ENCODE measurements at places on chromosomes 16 and 17.

GRCh38 chr16:3194792-3195191 lies 6.8 kb downstream of the OR1F1 start:
- DNase-seq, result no peak

DNA sequence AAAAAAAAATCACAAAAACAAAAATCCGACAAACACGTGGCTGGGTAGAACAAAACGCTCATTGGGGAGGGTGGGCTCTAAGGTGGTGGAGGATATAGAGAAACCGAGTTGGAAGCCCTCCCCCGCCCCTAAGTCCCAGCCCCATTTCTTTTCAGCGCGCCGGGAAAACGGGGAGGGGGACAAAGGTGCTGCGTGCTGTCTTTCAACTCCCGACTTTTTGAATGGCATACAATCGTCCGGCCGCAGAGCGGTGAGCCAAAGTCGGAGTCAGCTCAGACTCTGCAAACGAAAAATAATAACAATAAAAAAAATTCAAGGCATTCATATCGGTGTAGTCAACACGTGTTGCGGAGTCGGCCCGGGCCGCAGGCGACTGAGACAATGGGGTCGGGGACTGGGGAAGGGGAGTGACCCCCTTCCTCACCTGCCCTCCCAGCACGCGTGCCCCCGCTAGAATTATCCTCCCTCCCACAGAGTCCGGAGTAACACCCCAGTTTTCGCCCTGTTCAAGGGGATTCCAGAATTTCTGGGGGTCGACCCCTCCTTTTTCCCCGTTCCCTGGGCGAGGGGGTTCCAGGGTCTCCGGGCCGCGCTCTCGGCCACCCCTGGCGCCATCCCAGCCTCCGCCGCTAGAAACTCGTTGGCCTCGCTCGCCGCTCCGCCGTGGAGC lies 1.7 kb upstream of the IGF2BP1 start:
- DNase-seq, result no peak

DNA sequence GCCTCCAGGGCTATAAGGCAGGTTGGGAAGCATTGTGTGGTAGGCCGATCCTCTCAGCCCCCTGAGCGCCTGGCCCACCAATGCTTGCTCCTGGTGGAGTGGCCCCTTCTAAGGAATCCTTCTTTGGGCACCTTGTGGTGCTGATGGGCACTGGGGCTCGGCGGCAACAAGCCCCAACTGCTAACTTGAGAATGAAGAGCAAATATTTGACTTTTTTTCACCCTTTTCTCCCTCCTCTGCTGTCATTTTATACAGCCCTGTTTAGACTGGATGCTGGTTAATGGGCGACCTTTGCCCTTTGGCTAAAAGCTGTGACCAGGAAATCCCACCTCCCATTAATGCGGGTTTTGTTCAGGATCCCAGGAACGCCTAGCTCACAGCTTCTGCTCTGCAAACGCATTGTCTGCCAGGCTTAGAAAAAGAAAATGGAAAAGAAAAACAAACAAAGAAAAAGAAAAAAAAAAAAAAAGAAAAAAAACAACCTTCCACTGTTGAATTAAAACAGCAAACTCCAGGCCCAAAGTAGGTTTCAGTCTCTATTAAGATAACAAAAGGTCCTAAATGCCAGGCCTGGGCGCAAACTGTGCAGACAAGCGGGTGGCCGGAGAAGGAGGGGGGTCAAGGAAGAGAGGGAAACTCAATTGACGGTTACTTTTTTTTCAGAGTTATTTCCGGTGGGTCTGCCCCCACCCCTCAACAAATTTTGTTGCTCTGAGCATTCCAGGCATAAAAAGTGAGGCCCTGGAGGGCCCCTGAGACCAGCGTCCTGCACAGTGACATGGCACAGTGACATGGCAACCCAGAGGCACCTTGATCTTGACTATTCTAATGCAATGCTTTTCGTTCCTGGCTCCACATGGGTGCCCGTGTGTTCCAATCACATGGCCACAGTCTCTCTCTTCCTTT lies 301.4 kb downstream of the MAF start:
- no peak for DNase-seq

GRCh38 chr16:47984669-47985068 lies 171.1 kb downstream of the ABCC12 start:
- DNase-seq, result no peak

GRCh38 chr16:80852261-80852872 lies 48.0 kb upstream of the CDYL2 start:
- no peak for DNase-seq

DNA sequence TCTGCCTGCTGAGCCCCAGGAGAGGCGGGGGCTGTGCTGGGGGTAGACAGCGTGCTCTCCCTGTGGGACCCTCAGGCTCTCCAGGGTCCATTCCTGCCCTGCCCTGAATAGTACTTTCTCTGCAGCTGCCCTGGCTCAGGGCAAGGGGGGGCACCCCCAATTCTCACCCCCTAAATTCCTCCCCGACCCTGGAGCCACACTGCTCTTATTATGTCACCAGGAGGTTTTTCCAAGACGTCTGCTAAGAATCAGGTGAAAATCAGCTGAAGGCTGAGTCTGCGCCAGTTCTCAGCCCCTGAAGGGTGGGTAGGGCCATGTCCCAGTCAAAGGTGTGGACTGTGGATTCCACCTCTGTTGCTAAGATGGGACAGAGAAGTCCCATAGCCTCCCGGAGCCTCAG lies 49.9 kb upstream of the MAP3K14 start:
- DNase-seq, result no peak

DNA sequence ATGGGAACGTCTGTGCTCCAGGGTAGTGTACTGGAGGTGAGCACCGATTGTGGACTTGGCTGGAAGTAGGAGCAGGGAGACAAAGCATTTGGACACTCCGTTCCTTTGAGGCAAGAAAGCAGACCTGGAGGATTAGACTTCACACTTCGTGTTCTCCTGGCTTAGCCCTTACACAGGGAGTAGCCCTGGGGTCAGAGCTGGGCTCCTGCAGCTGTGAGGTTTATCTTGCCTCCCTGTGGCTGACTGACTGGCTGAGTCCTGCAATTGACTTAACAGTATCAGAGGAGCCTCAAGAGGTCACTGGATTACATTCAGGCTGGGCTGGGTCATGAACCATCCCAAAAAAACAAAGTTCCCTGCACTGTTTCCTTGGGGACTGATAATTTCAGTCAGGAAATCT lies 37.1 kb downstream of the MPRIP start:
- DNase-seq, result no peak

- no peak for DNase-seq
These were observed 45.4 kb upstream of the TMEM132E start for GRCh38 chr17:34533806-34534527.

DNA sequence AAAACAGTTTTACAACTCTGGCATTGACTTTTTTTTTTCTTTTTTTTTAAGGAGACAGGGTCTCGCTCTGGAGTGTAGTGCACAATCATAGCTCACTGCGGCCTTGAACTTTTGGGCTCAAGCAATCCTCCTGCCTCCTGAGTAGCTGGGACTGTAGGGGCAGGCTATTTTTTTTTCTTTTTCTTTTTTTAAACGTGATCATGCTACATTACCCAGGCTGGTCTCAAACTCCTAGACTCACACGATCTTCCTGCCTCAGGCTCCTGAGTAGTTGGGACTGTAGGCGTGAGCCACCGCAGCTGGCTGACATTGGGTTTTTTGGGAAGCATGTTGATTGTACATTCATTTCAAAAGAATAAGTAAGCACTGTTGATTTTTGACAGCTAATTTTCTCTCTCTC lies 32.1 kb downstream of the TNRC6A start:
- no peak for DNase-seq

DNA sequence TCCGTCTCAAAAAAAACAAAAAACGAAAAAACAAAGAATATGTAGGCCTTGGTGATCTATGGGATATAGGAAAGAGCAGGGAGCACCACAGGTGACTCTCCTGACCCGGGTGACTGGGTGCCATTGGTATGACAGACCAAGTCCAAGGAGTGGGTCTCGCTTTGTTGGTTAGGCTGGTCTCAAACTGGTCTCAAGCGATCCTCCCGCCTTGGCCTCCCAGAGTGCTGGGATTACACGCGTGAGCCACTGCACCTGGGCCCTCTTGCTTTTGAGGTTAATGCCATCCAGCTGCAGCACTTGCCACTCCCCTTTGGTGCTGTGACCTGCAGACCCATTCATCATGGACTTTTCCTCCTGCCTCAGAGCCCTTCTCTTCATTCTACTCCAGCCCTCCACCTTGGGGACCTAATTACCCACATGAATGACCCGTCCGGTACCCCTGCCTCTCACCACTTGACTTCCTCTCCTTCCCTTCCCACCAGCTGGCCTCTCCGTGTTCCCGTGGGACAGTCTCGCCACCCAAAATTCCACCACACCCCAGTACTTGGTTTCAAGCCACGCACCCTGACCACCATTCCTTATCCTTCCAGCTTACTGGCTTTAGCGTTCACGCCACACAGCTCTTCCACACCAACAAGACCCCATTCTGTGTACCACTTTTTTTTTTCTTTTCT lies 3.2 kb upstream of the UBE2G1 start:
- DNase-seq, result no peak

DNA sequence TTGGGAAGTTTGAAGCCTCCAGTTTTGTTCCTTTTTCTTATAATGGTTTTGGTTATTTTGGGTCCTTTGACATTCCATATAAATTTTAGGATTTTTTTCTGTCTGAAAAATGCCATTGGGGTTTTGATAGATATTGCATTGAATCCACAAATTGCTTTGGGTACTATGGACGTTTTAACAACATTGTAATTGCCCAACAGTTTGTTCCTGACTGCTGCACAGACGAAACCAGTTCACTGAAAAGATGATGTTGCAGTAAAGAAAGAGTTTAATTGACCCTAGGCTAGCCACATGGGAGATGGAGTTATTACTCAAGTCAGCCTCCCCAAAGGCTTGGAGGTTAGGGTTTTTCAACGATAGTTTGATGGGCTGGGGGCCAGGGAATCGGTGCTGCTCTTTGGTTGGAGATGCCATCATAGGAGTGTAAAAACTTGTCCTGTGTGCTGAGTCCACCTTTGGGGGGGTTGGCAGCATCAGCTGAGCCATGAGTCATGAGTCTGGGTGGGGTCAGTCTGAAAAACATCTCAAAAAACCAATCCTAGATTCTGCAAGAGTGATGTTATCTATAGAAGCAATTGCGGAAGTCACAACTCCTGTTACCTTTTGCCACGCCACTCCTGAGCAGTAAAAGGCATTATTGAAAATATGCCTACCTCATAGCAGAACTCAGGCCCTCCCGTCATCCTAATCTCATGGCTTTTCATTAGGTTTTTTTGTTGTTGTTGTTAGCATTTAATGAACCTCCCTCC lies 2.7 kb upstream of the PRSS41 start:
- no peak for DNase-seq

GRCh38 chr16:2079311-2079800 lies 31.6 kb downstream of the TSC2 start:
- no peak for DNase-seq

GRCh38 chr16:30876867-30877266 lies 17.0 kb downstream of the BCL7C start:
- no peak for DNase-seq

Data from fibroblast of gingiva (primary cell).